ENCODE measurements at places on chromosomes 4 and X. TPM values are rescaled to one million over a fixed set of nuclear protein-coding genes. Genes with fewer than 3 reads are reported as not detected.

DNA sequence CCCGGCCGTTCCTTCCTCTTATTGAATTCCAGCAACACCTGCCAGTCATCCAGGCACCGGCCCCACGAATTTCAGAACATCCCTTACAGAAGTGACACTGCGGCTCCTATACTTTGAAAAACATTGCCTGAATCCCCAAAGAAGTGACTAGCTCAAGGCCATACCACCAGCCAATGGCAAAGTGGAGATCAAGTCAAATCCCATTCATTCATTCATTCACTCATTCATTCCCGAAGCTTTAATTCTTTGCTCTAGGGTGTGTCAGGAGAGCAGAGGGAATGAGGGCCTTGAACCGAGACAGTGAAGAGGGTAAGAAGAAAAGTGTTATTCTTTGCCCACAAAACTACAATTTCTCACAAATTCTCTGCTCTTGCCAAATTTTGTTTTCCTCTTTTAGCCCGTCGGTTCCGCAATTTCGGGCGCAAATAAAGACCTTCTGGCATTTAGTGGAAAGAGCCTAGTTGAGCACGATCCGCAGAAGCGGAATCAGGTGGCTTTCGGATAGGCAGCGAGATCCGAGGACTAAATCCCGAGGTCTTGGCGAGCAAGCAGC, 824 bp upstream of the HMGB3 start:
- H3K4me3 ChIP-seq = peak overlapping the region; percentile 60
- H3K27me3 ChIP-seq = no peaks in the 10 kb centered on the region
- no peak overlapping the region for H3K27ac ChIP-seq
- DNase-seq = no peak
- no peaks in the 10 kb centered on the region for H3K4me1 ChIP-seq
- H3K36me3 ChIP-seq = no peaks in the 10 kb centered on the region

DNA sequence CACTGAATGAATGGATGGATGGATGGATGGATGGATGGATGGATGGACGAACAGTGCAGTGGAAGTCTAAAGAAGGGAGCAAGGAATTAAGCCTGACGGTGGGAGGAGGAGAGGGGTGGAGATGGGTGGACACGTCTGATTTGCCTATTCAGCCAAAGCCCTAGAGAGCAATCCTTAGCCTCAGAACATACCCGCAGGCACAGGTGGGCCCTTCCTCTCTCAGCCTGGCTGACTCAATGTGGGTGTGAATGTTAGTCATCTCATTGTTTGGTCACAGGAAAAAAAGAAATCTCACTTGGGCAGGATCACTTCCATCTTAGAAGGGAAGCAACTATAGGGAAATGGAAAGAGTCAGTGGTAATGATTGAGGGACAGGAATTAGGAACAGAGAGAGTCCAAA, 165.9 kb downstream of the PJA1 start:
- no peak overlapping the region for H3K4me3 ChIP-seq
- H3K36me3 ChIP-seq = no peaks in the 10 kb centered on the region
- H3K4me1 ChIP-seq = peaks cover 25% of the 10 kb centered on the region
- H3K27me3 ChIP-seq = no peaks in the 10 kb centered on the region

DNA sequence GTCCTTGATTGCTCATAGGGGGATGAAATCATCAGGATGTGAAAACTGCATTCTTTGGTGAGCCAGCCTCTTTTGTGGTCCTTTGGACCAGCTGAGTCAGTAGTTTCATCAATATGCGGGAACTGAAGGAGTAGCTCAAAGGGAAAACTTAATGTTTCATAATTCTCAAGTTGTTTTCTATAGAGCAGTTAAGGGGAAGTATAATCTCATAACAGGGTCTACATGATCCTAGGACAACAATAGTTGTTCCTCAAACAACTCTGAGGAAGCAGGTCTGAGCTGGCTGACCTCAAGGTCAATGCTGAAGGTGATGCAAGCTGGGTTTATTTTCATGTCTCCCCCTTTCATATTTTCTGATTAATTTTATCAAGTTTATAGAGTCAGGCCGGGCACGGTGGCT, 36.1 kb upstream of the IRF2 start:
- DNase-seq = no peak
- peaks cover 53% of the 10 kb centered on the region for H3K4me1 ChIP-seq
- H3K27ac ChIP-seq = no peak overlapping the region
- no peaks in the 10 kb centered on the region for H3K36me3 ChIP-seq

Gene HPGDS
- polyA plus RNA-seq = 0.73 TPM

DNA sequence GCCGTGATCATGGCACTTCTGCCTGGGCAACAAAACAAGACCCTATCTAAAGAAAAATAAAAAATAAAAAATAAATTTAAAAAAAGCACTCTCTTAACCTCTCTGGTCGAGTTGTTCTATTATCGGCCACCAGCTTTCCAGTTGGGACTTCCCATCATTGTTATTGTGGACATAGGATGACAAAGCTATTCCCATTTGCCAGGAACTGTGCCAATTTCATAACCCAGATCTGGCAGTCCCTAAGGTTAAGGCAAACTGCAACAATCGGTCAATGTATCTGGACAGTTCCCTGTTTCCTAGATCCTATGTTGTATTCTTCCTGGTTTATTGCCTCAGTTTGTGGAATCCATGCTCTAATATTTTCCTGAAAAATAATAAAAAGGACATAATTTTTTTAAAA, 17.8 kb upstream of the ANXA5 start:
- H3K36me3 ChIP-seq = no peaks in the 10 kb centered on the region
- H3K4me3 ChIP-seq = no peak overlapping the region
- H3K27ac ChIP-seq = no peak overlapping the region

- no peak for DNase-seq
- H3K27ac ChIP-seq = no peak overlapping the region
Measured at GRCh38 chr4:123390846-123391456, 5.6 kb upstream of the SPRY1 start.

Gene HSPA4L
- polyA plus RNA-seq = 1.2 TPM

GRCh38 chrX:134371133-134371532, 88.8 kb upstream of the HPRT1 start:
- no peak overlapping the region for H3K4me3 ChIP-seq
- no peak for DNase-seq
- no peak overlapping the region for H3K27ac ChIP-seq

- no peaks in the 10 kb centered on the region for H3K36me3 ChIP-seq
- no peaks in the 10 kb centered on the region for H3K27me3 ChIP-seq
Measured at GRCh38 chr4:143391261-143391660, 54.6 kb downstream of the GAB1 start.

- no peaks in the 10 kb centered on the region for H3K36me3 ChIP-seq
- H3K4me3 ChIP-seq = no peak overlapping the region
- no peak for DNase-seq
- H3K27ac ChIP-seq = no peak overlapping the region
- H3K4me1 ChIP-seq = no peaks in the 10 kb centered on the region
Measured at GRCh38 chrX:138788771-138789170, 77.3 kb upstream of the FGF13 start.

DNA sequence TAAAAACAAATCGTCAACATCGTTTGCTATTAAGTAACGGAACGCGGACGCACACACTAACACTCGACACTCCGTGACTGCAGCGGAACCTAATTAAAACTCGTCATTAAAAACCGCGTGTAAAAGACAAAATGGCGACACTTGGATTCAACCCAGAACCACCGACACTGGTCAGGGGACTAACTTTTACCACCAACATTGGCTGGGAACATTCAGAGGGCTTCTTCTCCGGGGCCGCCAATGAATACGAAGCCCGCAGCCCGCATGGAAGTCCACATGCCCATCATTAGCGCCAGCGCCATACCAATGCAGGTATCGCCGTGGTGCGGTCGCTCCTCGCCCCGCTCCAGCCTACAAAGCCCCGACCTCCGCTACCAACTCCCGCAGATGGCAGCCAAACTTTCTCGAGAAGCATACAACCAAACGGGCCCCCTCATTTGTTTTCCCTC, 498 bp downstream of the RBMX start:
- DNase-seq = peak; percentile 31
- peak overlapping the region; percentile 77 for H3K4me3 ChIP-seq
- H3K27ac ChIP-seq = peak overlapping the region; percentile 86
- no peaks in the 10 kb centered on the region for H3K4me1 ChIP-seq
- no peaks in the 10 kb centered on the region for H3K27me3 ChIP-seq

Gene JAKMIP1
- polyA plus RNA-seq = 0.04 TPM

All from heart right ventricle (tissue), 16 donors.